ENCODE measurements at places on chromosomes 4 and X.

DNA sequence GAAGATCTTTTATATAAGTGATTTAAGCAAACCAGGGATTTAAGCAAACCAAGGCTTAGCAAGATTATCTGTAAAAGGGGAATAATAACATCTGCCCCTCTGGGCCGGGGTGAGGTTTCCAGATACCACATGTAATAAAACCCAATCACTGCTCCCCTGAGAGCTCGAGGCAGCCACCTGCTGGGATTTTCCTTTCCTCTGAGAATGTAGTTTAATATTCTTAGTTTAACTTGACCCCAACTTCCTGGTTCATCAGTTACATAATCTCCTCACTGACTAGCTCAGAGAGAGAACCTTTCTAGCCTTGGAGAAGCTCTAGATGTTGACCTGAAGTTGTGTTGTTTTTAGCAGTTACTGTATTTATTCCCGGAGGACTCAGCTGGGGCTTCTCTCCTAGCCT, 322.4 kb downstream of the ARHGAP10 start:
- no peak for DNase-seq

GRCh38 chrX:46381630-46382029, 163.6 kb downstream of the ZNF674 start:
- no peak for DNase-seq

DNA sequence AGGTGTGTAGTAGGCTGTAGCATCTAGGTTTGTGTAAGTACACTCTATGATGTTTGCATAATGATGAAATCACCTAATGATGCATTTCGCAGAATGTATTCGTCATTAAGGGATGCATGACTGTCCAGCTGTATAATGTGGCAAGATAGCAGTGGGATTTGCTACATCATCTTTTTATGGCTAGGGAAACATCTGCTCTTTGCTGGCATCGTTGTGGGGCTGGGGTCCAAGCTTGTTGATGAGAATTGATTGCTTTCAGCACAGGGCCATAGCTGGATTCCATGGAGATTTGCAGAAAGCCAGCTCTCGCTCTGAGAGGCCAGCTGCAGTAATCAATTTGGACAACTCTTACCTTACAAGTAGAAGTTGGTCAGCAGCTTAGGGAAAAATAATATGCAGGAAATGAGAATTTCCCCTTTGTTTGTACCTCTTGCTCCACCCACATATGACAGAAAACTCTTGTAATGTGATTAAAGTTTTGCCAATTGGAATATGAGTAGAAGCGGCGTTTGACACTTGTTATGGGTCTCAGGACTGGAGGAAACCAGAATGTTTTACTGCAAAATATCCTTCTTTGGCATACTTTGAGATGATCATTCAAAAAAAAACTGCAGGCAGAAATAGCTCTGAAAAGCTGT, 310.5 kb downstream of the RAPGEF2 start:
- no peak for DNase-seq

DNA sequence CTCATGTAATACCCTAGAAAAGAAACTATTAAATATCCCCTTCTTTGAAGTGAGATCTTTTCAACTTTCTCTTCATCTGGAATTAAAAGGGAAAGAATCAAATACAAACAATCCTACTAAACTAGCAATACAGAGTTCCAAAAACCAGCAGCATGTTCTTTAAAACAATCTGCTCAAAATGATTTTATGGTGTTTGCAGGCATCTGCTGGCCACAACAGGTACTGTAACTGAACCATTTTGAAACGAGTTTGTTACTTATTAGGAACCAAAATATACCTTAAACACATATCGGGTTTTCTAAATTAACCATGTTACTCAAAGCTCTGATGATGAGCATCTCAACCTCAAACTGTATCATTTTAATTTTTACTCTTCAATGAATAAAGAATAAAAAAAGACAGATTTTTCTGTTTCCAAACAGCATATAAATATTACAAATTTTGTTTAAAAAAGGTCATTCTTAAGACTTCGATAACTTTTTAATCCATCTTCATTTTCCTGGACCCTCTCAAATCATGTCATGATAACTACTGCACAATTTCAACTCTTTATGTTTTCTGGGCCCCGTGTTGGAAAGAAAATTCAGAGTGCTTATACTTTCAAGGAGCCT, 56.5 kb downstream of the ARAP2 start:
- no peak for DNase-seq

- no peak for DNase-seq
Measured at GRCh38 chr4:139643042-139643895, 22.4 kb upstream of the MGST2 start.
